Left ventricle myocardium superior (tissue), 1 donor: ENCODE measurements at places on chromosomes 3 and 15. TPM values are rescaled to one million over a fixed set of nuclear protein-coding genes. Genes with fewer than 3 reads are reported as not detected.

The RAB6B gene
- total RNA-seq: 51.6 TPM

The CELSR3 gene
- 0.35 TPM for total RNA-seq

The PLIN1 gene
- total RNA-seq: 4.7 TPM

GRCh38 chr3:18556503-18557135 lies 131.5 kb upstream of the SATB1 start:
- DNase-seq: no peak

- no peak for DNase-seq
Observed at GRCh38 chr3:134685929-134686802, 35.3 kb upstream of the KY start.

- no peak for DNase-seq
Observed at GRCh38 chr3:20400686-20401085, 214.7 kb upstream of the SGO1 start.

GRCh38 chr3:194259982-194260766 lies 91.0 kb downstream of the CPN2 start:
- no peak for DNase-seq

DNA sequence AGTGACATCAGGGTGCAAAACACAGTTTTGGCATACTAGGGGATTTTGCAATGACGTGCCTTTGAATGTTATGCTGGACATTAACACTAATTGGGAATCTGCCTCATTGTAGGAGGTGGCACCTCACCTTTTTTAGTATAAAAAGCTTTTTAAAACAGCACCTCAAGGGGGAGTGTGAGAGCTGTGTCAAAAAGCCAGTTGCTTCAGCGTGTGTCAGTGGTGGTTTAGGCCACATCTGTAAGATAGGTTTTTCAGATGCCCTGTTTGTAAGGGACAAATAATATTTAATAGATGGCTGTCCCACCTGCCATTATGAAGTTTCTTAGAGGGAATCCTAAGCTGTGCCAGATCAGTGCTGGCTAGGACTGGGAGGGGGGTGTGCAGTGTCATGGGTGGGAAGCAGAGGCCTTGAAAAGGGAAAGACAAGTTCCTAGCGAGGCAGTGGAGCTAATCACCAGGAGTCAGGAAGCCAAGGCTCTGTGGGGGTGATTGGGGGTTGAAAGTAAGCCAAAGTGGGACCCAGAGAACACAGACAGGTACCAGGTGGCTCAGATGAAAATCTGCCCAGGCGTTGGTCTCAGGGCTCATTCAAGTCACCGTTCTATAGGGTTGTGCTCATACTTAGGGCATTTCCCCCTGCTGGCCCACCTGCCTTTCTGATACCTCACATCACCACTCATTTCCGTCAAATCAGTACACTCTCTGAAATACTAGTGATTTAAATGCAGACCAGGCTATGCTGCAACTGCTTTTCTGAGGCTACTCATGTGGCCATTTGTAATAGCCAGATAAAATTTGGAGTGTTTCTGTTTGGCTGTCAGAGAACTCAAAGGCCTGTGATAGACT lies 120.5 kb downstream of the BBX start:
- no peak for DNase-seq

- DNase-seq: no peak
Observed at GRCh38 chr15:31517711-31518110, 191.1 kb downstream of the KLF13 start.
